ENCODE measurements at places on chromosomes 5 and 9.
A peak's percentile ranks its signal among the peaks of the same experiment; 100 is the strongest.

GRCh38 chr9:8649160-8649559 is 849.6 kb upstream of the DMAC1 start:
- DNase-seq, result no peak

GRCh38 chr5:69494452-69494851 is 1.9 kb downstream of the OCLN start:
- DNase-seq, result no peak

DNA sequence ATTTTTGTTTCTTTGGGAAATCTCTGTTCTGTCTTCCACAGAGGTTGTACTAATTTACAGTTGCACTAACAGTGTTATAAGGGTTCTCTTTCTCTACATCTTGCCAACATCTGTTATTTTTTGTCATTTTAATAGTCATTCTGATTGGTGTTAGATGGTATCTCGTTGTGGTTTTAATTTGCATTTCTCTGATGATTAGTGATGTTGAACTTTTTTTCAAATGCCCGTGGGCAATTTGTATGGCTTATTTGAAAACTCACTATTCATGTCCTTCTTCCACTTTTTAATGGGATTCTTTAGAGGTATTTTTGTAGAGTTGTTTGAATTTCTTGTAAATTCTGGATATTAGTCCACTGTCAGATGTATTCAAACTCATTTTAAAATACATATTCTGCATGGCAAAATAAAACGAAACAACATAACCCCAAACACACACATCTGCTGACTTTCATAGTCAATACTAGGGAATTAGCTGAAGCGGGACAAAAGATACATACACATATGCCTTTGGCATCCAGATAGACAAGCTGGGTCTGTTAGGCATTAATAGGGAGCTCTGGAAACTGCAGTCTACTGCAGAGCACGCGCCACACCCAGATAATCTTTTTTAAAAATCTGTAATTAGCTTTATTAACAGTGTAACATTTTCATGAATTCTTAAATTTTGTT is 5.8 kb upstream of the SPATA31C2 start:
- DNase-seq, result no peak

DNA sequence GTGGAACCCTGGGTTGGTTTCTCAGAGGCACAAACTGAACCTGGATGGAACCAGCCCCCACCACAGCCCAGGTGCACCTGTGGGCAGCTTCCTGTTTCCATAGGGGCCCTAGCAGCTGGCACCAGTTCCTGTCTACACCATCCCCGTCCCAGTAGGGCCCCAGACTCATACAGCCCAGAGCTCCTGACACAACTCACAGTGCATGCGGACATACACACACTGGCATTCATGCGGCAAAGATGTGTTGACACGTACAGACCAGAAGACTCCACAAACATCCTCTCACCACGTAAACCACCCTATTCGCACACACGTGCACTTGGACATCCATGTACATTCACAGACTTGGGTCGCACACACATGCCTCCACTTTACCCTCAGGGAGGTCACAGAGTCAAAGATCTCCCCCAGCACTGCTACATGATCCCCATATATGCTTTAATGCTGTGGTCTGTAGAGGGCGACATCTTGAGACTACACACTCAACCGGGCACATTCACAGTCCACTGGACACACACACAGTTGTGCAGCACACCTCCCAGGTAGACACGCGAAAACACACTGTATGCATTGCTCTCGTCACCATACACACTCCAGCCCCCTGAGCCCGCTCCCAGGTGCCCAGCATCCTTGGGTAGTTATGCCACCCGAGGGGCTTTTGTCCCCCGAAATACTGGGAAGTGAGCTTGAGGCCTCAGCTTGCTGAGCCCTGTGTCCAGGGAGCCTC is 22.4 kb downstream of the CXXC5 start:
- peak; percentile 60 for DNase-seq

- no peak for DNase-seq
These were observed 36.7 kb downstream of the LPAR1 start for GRCh38 chr9:111001526-111001925.

DNA sequence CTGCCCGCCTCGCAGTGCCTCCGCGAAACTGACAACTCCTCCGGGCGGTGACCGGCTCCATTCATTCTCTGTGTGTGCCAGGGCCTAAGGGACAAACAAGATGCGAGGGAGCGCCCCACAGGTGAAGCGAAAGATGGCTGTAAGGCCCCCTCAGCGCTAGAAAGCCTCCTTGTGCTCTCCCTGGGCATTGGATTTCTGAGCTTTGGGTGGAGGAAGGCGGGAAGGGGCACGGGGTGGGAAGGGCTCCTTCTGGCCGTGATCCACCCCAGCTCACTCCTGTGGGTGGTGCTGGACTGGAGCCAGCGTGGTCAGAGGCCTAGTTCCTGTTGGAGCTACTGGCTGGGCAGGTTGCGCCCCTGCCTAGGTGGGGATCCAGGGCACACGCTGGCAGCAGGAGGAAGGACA is 943 bp downstream of the GALNT12 start:
- no peak for DNase-seq

DNA sequence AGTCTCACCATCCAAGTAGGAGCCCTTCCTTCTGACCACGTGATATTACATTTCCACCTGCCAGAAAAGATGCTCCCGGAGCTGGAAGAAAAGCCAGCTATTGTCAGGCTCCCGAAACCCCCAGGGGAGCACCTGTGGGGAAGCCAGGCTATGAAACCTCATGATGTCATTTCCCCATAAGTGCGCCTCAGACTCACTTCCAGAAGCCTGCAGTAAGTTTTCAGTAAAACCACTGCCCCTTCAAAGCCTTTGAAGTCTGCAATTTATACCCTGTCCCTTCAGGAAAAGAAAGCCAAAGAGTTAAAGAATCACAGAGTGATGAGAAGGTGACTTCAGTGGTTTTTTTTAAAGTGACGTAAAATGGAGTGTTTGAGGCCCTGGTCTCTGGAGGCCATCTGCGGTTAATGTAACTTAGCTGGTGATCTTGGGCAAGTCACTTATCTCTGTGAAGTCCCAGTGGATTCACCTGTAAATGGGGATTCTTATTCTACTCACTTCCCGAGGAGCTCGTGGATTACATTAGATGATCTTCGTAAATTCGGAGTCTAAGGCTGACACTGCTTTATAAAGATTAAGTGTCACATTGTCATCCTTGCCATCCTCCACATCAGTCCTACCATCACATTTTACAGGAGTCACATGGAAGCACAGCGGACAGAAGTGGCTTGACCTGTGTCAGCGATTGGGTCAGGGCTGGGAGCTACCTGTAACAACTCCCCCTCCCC is 2.6 kb upstream of the SEMA6A start:
- peak; percentile 48 for DNase-seq

DNA sequence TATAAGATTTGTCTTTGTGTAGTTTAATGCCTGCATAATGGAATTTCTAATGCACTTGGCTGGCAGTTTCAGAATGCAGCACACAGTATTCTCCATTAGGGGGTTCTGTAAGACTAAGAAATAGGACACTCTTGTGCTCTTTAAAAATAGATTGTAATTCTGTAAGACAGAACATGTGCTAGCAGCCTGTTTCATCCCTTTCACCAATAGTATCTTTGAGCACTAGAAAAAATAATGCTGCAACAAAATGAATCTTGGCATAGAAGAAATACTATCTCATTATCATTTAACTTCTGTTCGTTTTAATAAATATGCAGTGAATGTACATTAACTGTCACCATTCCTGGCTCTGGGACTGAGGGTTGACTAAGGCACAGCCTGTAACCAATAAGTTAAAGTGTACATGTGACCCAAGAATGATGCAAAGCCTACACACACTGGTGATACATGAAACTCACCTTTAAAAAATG is 23.8 kb upstream of the ZNF622 start:
- DNase-seq, result no peak

GRCh38 chr5:95927927-95928723 is 33.5 kb downstream of the ELL2 start:
- DNase-seq, result no peak

GRCh38 chr5:107781451-107781850 is 110.7 kb upstream of the EFNA5 start:
- DNase-seq, result no peak

DNA sequence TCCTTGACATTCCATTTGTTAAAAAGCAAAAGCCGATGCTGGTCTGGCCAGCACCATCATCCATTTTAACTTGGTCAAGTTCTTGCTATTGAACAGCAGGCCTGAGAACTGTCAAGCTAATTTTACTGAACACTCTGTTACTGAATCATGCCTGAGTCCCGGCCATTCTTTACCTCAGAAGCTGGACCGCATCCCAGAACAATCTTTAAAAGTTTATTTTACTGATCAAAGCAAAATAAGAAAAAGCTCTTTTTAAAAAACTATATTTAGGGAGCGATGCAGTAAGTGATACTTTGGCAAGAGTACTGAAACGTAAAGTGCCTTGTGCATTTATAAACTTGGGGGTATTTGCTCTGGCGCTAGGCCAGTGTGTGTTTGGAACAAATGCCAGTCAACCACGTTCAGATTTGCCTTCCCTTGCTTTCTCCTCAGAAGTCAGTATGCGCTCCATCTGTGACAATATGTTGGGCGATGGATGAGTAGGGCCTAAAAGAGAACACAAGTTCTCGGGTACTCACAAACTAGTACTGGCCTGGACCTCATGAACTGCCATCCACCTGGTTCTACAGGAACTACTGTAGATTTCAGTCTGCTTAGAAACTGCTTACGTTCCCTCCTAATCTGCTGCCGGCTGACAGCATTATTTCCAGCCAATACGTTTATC is 161.9 kb downstream of the MAPKAP1 start:
- no peak for DNase-seq

DNA sequence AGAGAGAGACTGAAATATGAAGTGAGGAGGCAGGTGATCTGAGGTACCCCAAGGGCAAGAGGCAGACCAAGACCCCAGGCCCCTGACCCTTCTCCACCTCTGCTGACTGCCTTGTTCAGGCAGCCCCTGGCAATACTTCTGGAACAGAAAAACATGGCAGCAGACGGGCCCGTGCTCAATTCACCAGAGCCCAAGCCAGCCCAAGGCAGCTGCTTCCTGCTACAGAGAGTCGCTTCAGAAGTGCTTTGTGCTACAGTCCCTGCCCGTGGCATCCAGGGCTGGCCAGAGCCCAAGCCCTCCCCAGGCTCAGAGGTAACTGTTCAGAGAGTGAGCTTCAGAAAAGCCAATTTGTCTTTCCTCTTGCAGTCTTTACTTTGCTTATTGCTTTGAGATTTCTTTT is 151.4 kb upstream of the FSTL4 start:
- no peak for DNase-seq

GRCh38 chr9:16879416-16879815 is 8.9 kb upstream of the BNC2 start:
- DNase-seq, result no peak

DNA sequence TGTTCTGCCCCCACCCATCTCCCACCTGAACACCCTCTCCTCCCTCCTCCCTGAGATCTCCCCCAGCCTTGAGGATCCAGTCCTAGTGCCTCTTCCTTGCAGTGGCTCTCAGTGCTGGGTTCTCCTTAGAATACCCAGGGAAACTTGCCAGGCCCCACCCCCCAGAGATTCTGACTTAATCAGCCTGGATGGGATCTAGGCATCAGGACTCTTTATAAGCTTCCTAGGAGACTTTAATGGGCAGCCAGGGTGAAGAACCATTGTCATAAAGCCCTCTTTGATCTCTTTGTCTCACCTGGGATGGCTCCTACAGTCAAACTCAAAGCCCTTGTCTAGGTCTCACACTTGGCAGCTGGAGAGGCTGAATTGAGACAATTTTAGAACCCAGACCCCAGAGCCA is 8.6 kb upstream of the GLIS3 start:
- no peak for DNase-seq

DNA sequence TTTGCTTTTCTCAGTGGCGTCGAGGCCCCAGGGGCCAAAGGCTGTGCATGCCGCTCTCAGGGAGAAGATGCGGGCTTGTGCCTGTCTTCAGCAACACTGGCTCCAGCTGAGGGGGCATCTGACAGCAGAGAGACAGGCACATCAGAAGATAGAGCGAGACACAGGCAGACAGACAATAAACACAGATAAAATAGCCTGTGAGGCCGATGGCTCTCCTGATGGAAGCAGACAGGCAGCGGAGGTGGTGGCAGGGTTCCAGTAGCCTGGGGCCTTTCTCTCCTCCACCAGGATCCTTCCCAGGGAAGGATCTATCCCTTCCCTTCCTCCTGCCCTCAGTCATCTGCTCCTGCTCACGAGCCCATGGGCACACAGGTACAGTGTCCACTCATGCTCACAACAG is 16.6 kb upstream of the UNC5A start:
- no peak for DNase-seq

DNA sequence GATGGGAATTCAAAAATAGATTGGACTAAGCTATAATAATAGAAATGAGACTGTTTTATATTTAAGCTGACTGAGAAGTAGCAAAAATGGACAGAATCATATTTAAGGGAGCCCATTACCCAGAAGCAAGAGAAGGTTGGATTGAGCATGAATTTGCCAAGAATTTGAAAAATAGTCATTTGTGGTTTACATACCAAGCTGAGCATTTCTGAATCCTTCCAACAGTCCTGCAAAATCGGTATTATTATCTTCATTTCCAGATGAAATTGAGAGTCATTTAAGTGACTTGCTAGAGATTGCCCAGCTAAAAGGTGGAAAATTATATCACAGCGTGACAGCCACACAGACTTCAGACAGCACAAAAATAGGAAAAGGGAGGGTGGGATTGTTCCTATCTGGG is 48.4 kb downstream of the TNFSF15 start:
- no peak for DNase-seq

- no peak for DNase-seq
These were observed 157.7 kb upstream of the NR3C1 start for GRCh38 chr5:143561219-143561618.

DNA sequence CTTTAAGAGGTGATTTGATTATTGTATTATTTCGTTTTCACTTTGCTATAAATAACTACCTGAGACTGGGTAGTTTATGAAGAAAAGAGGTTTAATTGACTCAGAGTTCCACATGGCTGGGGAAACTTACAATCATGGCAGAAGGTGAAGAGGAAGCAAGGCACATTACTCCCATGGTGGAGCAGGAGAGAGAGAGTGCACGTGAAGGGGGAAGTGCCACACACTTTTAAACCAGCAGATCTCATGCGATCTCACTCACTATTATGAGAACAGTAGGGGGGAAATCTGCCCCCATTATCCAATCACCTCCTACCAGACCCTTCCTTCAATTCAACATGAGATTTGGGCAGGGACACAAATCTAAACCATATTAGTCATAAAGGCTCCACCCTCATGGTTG is 36.1 kb upstream of the NDFIP1 start:
- DNase-seq, result no peak

GRCh38 chr9:138116521-138116920 is 238.9 kb downstream of the CACNA1B start:
- no peak for DNase-seq

GRCh38 chr9:7216004-7216841 is 458.4 kb downstream of the KDM4C start:
- peak; percentile 49 for DNase-seq

Measured in activated naive CD4-positive, alpha-beta T cell treated with anti-CD3 and anti-CD28 coated beads for 36 hours (primary cell).